Heart right ventricle (tissue), 16 donors: ENCODE measurements at places on chromosomes 6 and 20. TPM values are rescaled to one million over a fixed set of nuclear protein-coding genes. Genes with fewer than 3 reads are reported as not detected.

DNA sequence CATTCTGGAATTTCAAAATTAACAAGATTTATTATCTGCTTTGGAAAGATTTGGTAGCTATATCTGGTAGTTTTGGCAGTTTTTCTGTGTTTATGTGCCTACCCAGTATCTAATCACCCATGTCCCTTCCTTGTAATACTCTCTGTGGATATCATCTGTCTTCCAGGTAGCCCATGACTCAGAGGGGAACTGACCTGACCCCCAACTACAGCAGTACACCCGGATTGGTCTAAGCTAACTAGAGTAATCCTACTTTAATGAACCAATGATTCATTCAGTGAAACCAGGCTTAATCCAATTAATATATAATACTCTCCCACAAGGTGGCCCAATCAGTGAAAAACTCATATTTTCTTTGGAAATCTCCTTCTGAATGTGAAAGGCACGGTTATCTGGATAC lies 295.3 kb upstream of the SULF2 start:
- no peaks in the 10 kb centered on the region for H3K4me1 ChIP-seq
- no peak overlapping the region for H3K27ac ChIP-seq

GRCh38 chr6:12601881-12602280 lies 114.7 kb upstream of the PHACTR1 start:
- no peak overlapping the region for H3K4me3 ChIP-seq
- H3K4me1 ChIP-seq = peaks cover 8% of the 10 kb centered on the region
- H3K27ac ChIP-seq = no peak overlapping the region
- no peaks in the 10 kb centered on the region for H3K27me3 ChIP-seq

DNA sequence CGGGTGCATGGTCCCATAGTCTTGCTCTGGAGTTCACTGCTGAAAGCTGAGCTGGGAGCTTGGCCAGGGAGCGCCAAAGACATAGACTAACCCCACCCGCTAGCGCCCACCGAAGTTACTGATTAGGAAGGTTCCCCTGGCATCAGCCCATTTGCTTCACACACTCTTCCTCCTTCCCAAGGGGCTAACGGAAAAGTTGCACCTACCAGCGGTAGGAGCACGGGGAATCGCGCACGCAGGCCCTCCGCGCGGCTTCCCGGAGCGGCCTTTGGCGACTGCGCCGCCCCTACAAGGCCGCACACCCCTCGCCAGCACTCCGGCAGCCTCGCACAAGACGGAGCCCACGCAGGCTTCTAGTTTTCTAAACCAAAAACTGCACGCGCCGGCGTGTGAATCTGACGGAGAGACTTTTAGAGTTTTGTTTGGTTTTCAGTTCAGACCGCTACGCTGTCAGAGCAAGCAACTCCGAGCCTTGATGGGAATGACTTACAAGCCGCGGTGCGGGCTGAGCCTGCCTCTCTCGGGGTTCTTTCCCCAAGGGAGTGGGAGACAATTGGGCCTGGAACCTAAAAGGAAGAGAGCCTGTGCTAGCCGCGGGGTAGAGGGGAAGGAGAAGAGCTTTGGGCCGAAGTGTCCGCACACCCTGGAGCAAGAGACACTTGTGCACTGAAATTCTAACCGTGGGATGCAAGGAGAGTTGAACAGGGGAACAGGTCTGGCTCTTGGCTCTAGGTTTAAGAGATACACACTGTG lies 891 bp upstream of the POU3F2 start:
- peak overlapping the region; percentile 52 for H3K4me3 ChIP-seq
- H3K27me3 ChIP-seq = peaks cover 99% of the 10 kb centered on the region
- H3K36me3 ChIP-seq = no peaks in the 10 kb centered on the region
- no peak for DNase-seq
- peaks cover 58% of the 10 kb centered on the region for H3K4me1 ChIP-seq
- no peak overlapping the region for H3K27ac ChIP-seq

DNA sequence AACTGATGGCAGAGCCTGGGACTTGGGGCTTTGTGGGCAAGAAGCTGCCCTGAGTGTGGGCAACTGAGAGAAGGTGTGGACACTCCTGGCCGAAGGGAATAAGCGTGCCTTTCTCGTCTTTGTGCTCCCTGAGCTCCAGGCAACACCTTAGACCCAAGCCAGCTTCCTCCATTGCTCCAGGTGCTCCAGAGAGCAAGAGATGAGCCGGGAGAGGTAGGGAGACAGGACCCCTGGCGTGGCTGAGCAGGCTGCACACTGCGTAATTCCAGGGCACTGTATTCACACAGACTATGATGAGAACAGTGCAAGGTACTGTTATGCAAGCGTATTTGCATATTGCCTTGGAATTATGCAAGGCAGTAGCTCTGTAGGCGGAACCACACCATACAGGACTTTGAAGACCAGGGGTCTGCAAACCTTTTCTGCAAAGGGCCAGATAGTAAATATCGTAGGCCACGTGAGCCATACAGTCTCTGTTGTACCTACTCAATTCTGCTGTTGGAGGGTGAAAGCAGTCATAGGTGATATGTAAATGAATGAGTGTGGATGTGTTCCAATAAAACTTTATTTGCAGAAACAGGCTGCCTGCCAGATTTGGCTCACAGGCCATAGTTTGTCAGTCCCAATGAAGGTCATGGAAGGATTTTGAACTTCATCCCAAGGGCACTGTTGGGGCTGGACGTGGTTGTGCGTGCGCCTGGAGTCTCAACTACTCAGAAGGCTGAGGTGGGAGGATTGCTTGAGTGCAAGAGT lies 42.1 kb upstream of the FAM83D start:
- H3K27ac ChIP-seq = no peak overlapping the region
- no peak for DNase-seq
- no peak overlapping the region for H3K4me3 ChIP-seq
- H3K27me3 ChIP-seq = no peaks in the 10 kb centered on the region
- no peaks in the 10 kb centered on the region for H3K36me3 ChIP-seq

ARHGAP40 gene
- total RNA-seq = not detected

SNRNP48 gene
- 13.0 TPM for total RNA-seq

C6orf132 gene
- total RNA-seq = 2.8 TPM
